ENCODE measurements at places on chromosomes 2 and 18.

GRCh38 chr2:50783111-50783510 lies 248.8 kb downstream of the NRXN1 start:
- DNase-seq: no peak

DNA sequence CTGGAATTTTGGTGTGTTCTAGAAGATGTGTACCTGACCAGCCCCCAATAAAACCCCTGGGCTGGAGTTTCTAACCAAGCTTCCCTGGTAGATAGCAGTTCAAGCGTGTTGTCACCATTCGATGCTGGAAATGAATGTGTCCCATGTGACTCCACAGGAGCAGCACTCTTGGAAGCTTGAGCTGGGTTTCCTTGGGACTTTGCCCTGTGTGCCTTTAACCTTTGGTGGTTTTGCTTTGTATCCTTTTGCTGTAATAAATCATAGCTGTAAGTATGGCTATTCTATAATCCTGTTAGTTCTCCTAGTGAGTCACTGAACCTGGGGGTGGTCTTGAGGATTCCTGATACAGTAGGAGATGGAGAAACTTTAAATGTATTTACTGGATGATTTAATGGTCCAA lies 65.2 kb downstream of the KLHL14 start:
- no peak for DNase-seq

DNA sequence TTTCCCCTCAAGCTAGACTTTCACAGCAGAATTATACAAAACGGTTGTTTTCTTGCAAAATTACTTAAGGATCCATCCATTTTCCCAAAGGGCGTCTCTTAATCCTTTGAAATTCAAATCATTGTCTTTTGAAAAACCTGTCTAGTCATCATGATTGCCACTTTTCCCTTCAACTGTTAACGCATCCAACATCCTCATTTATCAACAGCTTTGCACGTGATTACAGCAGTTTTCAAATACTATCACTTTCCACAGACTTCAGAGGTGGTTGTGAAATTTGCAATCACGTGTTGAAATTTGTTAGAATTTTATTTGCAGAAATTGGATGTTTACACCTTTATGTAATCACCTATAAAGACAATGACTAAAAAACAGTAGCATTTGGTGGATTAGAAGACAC lies 304.4 kb upstream of the SLC39A10 start:
- no peak for DNase-seq

GRCh38 chr2:64192664-64193105 lies 48.5 kb upstream of the PELI1 start:
- no peak for DNase-seq

- DNase-seq: no peak
Observed at GRCh38 chr2:201709747-201710146, 11.3 kb upstream of the MPP4 start.

- no peak for DNase-seq
Observed at GRCh38 chr18:47247416-47248114, 3.9 kb downstream of the SKOR2 start.

DNA sequence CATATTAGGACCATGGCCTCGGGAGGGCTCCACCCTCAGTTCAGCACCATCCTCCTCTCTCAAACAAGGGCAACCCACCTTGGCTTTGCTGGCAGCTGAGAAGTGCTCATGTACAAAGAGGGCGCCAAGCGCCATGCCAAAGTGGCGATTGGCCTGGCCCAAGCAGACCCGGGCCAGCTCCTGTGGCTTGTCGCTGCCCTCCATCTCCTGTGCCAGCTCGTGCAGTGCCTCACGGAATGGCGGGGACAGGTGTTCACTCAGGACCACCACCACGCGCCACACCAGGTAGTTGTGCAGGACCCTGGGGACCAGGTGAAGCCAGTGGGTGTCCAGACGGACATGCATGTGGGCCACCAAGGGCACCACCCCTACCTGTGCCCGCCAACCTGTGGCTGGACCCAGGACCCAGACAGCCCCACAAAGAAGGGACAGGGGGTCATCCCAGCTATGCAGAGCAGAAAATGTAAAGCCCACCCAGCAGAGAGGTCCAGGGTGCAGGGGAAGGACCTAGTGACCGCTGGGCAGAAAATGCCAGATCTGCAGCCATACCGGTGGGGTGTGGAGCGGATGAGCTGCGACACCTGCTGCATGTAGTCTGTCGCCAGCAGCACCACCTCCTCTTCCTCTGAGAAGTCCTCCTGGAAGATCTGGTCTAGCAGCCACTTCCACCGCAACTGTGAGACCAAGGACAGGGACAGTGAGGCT lies 3.6 kb downstream of the ECEL1 start:
- no peak for DNase-seq

DNA sequence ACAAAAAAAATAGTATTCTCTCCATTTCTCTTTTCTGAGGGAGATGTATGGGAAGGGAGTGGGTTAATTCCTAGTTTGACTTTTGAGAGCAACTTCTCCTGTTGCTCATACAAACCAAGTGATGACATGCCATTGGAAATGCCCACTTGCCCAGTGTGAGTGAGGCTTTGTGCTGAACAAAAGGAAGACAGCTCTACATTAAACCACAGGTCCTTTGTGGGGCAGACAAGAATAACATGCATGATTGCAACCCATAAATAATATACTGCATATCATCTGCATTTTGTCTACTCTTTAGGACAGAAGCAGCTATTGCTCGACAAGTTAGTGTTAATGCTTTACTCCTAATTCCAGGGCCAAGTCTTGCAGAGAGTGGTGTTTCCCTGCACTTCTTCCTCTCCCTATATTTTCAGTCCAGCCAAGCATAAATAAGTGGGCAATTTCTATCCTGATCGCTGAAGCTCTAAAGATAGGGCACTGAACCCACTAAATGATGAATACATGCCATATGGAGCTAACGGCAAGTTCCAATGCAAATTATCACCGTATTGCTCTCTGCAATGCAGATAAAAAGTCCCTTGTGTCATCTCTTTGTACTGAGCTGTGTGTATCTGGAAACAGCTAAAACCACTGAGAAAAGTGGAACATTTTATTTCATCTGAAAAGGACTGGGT lies 19.4 kb upstream of the EHBP1 start:
- no peak for DNase-seq

- DNase-seq: no peak
Observed at GRCh38 chr2:196241175-196241574, 69.8 kb upstream of the STK17B start.

GRCh38 chr2:102796337-102796736 lies 34.5 kb downstream of the TMEM182 start:
- DNase-seq: no peak

GRCh38 chr2:10873171-10873570 lies 38.6 kb upstream of the KCNF1 start:
- DNase-seq: no peak

DNA sequence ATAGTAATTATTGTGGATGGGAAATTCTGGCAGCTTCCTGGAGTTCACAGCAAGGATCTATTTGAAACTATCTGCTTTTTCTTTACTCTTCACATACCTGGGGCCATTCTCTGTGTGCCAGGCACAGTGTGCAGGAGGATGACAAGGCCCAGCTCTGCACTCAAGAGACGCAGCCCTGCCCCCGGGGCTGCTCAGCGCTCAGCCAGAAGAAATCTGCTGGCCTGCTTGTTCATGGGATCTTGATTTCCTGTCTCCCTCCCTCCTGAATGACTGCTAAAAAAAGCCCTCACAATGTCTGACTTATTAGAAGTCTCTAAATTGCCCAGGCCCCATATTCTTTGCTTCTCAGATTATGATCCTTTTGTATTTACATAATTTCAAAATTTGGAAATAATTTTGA lies 210.9 kb downstream of the DCDC2C start:
- no peak for DNase-seq

- DNase-seq: no peak
Observed at GRCh38 chr2:31428001-31428418, 13.5 kb upstream of the XDH start.

- no peak for DNase-seq
Observed at GRCh38 chr2:137862651-137863050, 101.6 kb upstream of the HNMT start.

DNA sequence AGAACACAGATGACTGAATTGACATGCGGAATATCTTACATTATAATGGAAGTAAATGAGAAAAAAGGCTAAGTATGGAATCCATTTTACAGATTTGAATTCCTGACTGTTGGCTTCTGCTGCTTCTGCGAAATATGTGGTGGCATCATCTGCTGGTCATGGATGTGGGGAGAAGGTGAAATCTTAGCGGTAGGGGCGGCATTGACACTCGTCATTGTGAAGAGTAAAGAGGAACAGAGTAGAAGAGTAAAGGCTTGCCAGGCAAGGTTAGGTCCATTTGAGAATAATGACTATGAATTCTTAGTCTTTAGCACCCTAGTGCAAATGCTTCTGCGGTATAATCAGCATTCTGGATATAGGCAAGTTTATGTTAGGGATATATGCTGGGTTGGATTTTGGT lies 32.4 kb downstream of the ACTR3 start:
- DNase-seq: no peak

DNA sequence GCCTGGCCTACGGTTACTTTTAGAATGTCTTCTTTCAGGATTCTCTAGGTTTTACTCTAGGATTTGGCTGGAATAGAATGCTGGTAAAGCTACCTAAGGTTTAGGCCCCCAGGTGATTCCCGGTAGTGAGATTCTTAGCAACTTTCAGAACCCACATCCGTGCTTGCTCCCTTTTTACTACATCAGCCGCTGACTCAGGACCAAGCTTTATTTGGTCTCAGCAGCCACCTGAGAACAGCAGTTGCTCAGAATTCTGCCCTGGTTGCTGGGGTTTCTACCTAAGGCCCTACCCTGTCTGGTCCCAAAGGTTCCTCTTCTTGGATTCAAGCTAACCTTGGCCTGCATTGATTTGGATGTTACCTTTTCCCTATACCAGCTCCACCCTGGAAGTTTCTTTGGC lies 36.1 kb upstream of the NDUFV2 start:
- DNase-seq: no peak

GRCh38 chr2:12051831-12052230 lies 305.4 kb downstream of the LPIN1 start:
- peak; percentile 46 for DNase-seq

DNA sequence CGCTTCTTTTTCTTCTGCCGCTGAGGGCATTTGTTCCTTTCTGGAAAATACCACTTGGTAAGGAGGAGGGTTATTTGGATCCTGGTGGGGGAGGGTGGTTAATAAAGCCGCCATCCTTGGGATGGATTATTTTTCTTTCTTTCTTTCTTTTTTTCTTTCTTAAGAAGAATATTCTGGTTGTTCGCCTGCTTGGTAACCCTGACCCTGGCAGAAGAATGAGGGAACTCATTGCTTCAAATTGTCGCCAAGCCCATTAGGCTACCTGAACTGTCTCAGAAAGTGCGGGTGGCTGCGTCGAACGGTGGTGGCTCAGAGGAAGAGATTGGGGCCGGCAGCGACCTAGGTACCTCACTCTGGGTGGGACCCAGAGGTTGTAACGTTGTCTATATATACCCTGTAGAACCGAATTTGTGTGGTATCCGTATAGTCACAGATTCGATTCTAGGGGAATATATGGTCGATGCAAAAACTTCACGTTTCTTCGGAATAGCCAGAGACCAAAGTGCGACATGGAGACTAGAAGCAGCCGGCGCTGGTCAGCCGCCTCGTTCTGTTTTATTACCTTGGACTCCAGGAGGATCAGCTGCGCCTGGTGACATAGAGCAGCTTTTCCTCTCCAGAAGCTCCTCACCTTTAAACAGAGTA lies 1.3 kb upstream of the HOXD4 start:
- no peak for DNase-seq

- DNase-seq: no peak
Observed at GRCh38 chr18:76412818-76413565, 82.0 kb downstream of the ZNF516 start.

DNA sequence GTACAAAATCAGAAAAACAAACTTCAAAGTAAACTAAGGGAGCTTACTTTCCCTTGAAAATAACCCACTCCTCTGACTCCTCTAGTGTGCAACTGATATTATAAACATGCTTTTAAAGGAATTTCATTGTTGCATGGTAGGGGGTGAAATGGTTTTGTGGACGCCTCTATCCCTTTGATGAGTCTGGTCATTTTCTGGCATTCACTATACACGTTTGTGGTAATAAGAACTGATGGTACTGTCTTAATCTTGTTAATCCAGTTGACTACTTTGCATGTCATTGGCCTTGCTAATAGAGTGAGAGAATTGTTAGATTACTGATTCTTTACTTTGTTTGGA lies 2.8 kb downstream of the INSIG2 start:
- no peak for DNase-seq

DNA sequence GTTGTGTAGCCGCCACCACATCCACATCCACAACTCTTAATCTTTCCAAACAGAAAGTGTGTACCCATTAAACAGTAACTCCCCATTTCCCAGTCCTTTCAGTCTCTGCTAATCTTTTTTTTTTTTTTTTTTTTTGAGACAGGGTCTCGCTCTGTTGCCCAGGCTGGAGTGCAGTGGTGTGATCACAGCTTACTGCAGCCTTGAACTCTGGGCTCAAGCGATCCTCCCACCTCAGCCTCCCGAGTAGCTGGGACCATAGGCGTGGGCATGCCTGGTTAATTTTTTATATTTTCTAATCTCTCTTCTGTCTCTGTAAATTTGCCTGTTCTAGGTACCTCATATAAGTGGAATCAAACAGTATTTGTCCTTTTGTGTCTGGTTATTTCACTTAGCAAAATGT lies 3.6 kb downstream of the EIF2AK2 start:
- DNase-seq: no peak

- no peak for DNase-seq
Observed at GRCh38 chr2:40317046-40317445, 134.8 kb downstream of the SLC8A1 start.

DNA sequence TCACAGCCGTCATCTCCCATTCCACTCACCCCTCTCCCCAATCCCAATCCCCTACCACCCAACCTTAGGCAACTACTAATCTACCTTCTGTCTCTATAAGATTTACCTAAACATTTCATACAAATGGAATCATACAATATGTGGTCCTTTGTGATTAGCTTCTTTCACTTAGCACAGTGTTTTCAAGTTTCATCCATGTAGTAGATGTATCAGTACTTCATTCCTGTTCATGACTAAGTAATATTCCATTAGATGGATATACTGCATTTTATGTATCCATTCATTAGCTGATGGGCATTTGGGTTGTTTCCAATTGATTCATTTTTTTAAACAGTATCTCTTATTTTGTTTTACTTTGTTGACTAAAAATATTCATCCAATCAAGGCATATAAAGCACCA lies 109.6 kb downstream of the CDH2 start:
- no peak for DNase-seq

- DNase-seq: no peak
Observed at GRCh38 chr2:16570516-16570915, 95.1 kb downstream of the CYRIA start.

- no peak for DNase-seq
Observed at GRCh38 chr18:69874058-69874457, 73.6 kb downstream of the CD226 start.

- DNase-seq: no peak
Observed at GRCh38 chr2:9668687-9669345, 38.0 kb upstream of the YWHAQ start.

DNA sequence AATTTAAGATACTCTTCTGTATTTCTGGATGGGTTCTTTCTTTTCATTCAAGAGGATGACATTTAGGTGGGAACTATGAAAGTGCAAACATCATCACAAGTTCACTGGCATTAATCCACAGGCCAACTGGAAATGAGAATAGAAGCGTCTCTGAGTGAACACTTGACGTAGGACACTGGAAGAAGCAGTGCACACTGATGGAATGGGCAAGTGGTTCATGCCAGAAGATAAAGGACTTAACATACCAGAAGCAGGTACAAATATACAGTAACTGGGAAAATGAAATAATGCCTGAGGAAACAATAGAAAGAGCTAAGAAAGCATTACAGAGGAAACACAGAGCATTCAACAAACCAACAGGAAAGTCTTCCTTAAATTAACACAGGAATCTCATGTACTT lies 120.9 kb upstream of the CCDC195 start:
- peak; percentile 30 for DNase-seq

Data from myocyte (in vitro differentiated cells).